ENCODE measurements at places on chromosomes 1 and 21. TPM values are rescaled to one million over a fixed set of nuclear protein-coding genes. Genes with fewer than 3 reads are reported as not detected.

DNA sequence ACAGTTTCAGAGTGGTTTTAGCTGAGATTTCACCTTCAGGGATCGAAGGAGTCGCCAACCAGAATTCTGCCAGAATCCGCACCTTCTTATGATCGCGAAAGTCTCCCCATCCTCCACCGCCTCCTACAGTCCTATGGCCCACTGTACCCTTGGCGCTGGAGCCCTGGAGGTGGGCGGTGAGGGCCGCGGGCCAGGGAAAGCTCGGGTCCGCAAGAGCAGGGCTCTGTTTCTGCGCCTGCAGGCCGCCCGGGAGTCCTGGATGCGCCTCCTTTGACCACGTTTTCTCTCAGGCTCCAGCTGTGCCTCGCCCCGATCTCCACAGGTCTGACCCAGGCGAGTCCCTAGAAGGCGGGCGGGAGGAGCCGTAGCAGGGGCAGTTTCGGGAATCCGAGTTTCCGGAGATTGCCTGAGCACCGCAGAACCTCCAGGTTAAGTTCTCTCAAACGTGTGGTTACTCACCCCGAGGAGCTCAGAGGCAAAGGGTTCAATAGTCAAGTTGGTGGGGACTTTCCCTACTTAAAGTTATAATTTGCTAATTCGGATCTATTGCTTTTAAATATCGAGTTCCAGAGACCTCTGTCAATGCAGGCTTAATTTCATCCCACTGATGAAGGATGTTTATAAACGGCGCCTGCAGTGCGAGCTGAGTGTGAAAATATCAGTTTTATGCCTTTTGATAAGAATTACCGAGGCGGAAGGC, 3.2 kb upstream of the LHX8 start:
- DNase-seq = no peak

GRCh38 chr1:169586395-169587255, at the start of gene F5:
Gene F5 (minus strand): TSS chr1:169586481. CDS start chr1:169586386, 95 bp downstream.
- peak; percentile 43 for DNase-seq

DNA sequence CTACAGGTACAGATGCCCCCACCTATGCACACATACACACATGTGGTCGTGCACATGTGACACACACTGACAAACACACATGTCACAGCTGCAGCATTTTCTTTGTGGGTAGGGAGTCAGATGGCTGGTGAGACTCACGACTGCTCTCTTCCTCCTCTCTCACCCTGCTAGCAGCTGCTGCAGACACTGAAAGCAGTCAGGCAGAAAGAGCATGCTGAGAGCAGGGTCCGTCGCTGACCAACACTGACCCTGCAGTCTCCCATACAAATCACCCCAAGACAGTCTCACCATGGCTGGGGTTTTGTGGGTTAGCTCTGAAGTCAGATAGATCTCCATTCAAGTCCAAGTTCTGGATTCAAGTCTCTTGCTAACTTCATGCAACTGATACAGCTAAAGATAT, 188.3 kb downstream of the ASTN1 start:
- no peak for DNase-seq

DNA sequence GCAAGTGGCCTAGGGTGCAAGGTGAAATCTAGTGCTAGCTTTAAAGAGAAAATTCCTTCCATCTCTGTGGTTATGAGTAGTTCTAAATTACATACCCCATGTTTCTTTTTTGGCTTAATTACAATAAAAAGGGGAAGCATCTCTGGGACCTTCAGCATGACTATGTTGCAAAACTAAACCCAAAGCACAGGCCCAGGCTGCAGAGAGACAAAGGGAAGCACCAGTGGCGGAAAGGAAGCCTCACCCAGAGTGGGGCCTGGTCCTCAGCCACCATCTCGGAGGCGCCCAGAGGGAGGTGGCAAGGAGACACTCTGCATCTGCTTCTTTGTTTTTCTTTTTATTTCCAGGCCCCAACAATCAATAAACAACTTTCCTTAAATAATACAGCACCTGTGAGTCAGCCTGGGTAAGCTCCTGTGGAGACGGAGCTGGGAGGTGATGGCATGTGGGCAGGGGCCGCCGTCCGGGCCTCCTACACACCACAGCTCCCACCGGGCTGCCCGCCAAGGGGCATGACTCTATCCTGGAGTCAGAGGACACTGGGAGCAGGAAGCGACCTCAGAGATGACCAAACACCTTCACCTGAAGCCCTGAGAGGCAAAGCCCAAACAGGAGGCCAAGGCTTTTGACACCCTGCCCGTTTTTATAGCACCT, 21.7 kb downstream of the ITPKB start:
- no peak for DNase-seq

GRCh38 chr1:189693140-189693539, 784.5 kb downstream of the BRINP3 start:
- DNase-seq = no peak

- DNase-seq = no peak
These were observed 2.5 kb upstream of the DHRS3 start for GRCh38 chr1:12620488-12620865.

MYOCOS gene
- not detected for total RNA-seq

GRCh38 chr1:44826375-44827196, 16.5 kb downstream of the PTCH2 start:
- DNase-seq = no peak

- DNase-seq = no peak
These were observed 160.5 kb downstream of the PLXNA2 start for GRCh38 chr1:208083715-208084085.

DNA sequence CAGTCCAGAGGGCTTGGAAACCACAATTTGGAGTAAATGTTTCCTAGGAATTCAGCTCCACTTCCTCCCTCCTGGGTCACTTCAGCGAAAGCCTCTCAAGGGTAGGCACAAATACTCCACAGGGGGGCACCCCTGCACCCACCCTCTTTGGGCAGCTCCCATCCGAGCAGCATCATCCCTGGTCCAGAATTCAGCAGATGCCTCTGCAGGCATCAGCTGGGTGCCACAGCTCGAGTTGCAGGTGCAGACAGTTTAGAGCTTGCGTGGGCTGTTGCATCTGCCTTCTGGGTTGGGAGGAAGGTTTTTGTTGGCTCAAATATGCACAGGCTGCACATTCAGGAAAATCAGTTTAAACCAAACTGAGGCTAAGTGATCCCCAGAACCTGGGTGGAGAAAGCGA, 25.0 kb downstream of the KANK4 start:
- no peak for DNase-seq

DNA sequence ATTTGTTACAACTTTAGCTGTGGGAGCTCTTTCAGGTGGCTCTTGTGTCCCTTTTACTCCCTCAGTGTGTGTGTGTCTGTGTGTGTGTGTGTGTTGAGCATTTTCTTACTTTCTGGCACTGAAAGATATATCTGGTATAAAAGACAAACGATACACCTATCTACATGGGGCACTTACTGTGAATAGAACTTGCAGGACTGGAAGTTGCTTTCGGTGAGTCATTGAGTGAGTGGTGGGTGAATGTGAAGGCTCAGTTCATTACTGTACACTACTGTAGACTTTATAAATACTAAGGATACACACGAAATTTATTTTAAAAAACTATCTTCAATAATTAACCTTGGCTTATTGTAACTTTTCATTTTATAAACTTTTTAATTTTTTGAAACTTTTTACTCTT, 38.7 kb downstream of the BTBD8 start:
- peak; percentile 9 for DNase-seq

DNA sequence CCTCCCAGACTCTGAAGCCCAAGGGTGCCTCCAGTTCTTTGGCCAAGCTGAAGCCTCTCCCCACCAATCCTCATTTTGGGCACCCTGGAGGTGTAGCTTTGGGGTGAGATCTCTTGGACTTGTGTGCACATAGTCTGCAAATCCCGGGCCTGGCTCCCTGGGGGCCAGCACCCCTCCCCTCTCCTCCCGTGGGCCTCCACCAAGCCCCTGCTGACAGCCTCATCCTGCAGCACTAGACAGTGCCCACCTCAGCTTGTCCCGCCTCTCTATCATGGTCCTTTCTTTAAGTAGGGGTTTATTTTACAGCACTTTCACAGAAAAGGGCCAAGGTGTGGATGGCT, 3.2 kb downstream of the GJC2 start:
- no peak for DNase-seq

DNA sequence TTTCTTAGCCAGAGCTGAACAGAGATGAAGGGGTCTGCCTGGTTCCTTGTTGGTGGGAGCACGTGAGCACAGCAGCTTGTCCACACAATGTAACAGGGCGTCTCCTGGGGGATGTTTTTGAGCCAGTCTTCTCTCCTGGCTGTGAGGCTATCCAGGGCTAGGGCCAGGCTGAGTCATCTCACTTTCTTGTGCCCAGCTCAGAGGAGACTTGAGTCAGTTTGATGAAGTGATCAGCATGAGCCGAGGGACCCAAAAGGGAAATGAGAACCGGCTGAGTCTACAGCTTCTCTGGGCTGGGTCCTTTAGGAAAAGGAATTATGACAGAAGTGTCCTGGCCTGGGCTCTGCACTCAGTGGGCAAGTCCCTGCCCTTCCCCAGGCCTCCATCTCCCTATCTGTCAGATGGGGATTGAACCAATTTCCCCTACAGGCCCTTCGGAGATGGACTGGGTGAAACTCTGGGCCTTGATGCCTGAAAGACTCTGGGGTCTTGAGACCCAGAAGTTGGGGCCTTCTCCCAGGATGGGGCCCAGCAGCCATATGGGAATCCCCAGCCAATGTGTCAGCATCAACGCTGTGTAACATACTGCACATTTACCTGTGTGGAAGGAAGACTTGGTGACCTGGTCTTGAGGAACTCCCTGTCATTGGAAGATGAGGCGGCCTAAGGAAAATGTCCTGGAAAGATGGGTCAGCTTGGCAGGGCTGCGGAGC, 36.6 kb downstream of the DMRTB1 start:
- DNase-seq = no peak

- no peak for DNase-seq
These were observed 275.8 kb downstream of the TGFB2 start for GRCh38 chr1:218620956-218621355.

FCRL5 gene
- total RNA-seq = not detected

DNA sequence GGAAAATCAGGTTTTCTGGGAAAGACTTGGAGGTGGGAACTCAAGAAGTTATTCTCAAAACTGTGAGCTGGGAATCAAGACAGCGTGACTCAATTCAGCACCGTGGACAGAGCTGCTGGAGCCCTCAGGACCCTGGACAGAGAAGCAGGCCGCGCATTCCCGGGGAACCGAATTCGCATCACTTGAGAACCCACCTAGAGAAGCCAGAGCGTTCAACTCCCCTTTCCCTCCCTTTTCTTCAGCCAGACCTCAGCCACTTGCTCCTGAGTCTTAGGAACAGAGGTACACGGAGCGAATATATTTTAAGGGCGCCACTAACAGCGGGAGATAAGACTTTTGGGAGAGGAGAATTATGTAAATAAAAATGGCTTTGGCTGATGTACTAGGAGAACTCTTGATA, 2.0 kb upstream of the LIN28A start:
- no peak for DNase-seq

GRCh38 chr21:39105341-39105765, 77.9 kb downstream of the PSMG1 start:
- DNase-seq = no peak

SMCP gene
- not detected for total RNA-seq

RHCE gene
- 0.08 TPM for total RNA-seq

GRCh38 chr1:194052514-194053338, 866.3 kb upstream of the B3GALT2 start:
- DNase-seq = no peak

- DNase-seq = no peak
These were observed 30.5 kb downstream of the LRRC3 start for GRCh38 chr21:44485796-44486195.

DNA sequence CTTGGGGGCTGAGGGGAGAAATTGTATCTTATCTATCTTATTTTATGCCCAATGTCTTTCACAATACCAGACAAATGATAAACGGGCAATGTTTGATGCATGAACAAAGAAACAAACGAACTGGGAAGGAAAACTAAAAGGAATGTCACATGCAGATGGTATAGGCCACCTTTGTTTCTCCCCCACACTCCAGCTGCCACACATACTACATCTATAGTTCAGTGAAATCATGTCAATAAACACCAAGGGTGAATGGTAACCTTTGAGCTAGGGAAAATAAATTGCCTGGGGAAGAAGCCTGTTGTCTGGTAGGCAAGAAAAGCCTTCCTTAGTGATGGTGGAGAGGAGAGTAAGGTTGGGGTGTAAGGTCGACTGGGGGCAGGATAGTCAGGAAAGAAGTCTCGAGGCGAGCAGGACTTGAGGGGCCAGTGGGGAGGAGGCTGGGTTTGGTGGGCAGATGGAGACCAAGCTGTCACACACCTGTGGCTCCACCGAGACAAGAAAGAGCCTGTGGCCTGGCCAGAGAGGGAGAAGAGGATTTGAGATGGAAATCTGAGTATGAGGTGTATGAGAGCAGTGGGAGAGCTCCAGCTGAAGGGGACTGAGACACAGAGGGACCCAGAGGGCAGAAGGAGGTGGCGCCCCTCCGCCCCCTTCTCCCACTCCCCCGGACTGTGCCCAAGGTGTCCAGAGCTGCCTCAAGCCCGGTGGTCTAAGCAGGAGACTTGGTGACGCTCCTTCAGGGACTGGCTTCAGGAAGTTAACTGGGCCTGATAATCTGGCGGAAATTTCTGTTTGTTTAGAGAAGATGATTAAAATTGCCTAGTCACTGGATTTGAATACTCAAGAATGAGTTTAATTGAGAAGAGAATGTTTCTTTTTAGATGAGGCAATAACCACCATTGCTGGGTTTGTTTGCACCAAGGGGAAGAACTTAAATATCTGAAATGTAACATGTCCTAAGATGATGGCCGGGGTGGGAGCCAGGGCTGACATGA, 37.3 kb downstream of the ATF3 start:
- DNase-seq = no peak

DNA sequence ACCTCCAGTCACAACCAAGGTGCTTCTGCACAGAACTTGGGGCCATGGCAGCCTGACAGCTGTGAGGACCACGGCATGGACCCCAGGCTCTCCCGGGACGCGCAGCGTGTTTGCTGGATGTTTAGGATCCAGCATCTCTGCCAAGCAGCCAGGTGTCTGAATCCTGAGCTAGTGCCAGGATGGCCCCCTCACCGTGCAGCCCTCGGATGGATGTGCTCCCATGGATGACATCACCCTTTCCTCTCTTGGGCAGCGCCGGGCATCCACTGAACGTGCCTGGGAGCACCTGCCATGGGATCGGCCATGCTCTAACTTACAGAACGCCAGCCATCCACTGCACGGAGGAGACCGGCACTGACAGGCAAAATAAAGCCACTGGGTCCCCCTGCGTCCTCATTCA, 53.9 kb downstream of the PRDM15 start:
- DNase-seq = no peak

- DNase-seq = no peak
These were observed 21.9 kb upstream of the ALDH4A1 start for GRCh38 chr1:18924221-18924691.

- DNase-seq = no peak
These were observed 13.2 kb downstream of the CLCA1 start for GRCh38 chr1:86481966-86482365.

ADORA3 gene
- not detected for total RNA-seq

DNA sequence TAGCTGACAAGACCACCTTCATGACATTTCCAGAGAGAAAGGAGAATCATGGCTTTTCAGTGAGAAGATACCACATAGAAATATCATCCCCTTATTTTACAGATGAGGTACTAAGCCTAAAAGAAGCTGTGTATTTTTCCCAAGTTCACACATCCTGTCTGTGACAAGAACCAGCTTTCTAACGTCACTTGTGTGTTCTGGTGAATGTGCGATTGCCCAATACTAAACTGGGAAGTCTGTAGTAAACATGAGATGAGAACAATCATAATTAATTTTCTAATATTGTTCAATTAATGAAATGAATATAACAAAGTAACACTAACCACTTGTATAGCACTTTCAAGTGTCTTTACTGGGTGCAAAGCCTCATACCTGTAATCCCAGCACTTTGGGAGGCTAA, 46.0 kb downstream of the PTGER3 start:
- no peak for DNase-seq

GRCh38 chr1:35962952-35963351, 32.0 kb downstream of the AGO3 start:
- no peak for DNase-seq

FAM72C gene
- total RNA-seq = not detected

Measured in kidney epithelial cell (primary cell).